ENCODE measurements at places on chromosomes 7 and 10.

DNA sequence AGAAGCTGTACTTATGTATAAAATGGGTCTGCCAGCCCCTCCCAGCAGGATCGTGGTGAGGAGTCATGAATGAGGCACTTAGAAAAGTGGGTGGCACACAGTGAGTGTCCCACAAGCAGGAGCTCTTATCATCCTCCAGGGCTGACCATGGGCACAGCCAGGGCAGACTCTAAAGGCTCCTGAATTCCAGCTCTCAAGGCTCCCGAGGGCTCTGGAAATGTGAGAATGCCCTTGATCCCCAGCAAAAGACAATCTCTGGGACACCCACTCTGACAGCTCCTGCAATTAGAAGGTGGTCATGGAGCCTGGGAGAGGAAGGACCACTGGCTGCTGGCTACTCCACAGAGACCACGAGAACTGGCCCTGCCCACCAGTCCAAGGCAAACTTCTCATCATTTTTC lies 1.6 kb downstream of the VSTM4 start:
- DNase-seq, result no peak

DNA sequence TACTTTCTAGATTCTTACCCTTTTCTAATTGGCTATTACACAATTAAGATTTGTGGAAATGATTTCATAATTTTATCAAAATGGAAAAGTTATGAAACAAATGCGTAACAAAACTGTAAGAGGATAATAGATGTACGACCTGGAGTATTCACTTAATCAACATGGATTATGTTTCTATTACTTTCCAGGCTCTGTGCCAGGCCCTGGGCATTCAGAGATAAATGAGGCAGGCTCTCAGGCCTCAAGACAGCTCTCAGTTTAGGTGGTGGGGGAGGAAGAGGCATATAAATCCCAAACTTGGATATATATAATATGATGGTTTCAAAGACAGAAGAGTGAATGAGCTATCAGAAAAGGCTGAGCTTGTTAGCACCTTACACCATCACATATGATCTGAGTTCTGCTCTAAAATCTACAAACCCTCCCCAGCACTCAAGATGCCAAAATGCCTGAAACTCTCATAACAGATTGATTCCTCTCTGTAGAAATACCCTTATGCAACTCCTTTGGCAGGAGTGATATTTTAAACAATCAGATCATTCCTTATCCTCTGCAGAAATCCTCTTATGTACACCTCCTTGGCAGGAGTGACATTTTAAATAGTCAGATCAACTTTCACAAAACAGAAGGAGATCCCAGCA lies 42.5 kb downstream of the ACBD5 start:
- DNase-seq, result no peak

DNA sequence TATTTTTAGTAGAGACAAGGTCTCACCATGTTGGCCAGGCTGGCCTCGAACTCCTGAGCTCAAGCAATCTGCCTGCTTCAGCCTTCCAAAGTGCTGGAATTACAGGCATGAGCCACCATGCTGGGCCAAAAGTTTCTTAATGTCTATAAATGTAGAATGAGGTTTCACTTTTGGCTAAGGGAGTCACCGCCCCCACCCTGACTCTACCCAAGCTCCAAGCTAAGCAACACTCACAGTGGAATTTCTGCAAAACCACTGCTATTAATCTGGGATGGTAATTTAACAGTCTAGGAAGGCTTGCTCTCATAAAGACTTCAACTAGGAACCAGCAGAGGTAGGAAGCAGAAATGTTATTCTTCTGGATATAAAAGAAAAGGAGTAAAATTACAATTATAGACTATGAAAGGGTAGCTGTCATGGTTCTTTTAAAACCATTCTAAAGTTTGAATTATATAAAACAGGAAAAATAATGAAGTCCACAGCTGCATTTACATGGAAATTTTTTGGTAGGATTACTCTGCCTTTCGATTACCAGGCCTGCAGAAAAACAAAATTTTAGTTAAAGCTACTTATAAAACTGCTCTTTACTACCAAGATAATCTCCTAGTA lies 211.6 kb downstream of the SFMBT2 start:
- DNase-seq, result no peak

DNA sequence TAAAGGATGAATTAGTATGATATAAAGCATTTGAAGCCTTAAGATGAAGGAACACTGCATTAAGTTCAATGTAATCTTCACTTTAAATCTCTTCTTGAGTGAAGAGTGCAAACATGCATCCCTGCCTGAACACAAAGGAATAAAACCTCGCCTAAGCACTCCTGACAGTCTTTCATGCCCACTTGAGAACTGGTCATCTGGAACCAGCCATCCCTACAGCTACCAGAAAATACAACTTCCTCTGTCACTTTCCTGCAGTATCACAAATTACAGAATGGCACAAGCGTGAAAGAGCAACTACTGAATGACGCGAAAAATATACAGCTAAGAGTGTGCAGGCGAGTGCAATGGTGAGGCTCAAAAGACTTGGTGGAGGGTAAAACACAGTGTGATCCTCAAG lies 1079.9 kb downstream of the CNTNAP2 start:
- DNase-seq, result no peak

DNA sequence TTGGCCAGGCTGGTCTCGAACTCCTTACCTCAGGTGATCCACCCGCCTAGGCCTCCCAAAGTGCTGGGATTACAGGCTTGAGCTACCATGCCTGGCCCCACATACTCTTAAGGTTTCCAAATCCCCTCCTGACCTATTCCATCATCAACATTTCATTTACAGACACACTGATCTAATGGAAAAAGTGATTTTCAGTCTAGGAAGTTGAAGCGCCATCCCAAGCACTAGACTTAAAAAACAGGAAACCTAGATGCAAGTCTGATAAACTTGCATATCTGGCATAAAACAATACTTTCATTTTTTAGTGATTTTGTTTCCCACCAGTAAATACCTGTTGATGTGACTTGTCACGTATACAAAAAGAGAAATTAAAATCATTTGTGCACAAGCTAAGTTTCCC lies 44.0 kb downstream of the DNMBP start:
- no peak for DNase-seq

GRCh38 chr7:74289659-74290552 lies 699 bp downstream of the CLIP2 start:
- DNase-seq, result no peak

GRCh38 chr7:46764100-46764936 lies 817.6 kb downstream of the TNS3 start:
- no peak for DNase-seq

Measured in stimulated activated CD8-positive, alpha-beta memory T cell treated with anti-CD3 and anti-CD28 coated beads, Interleukin-7, amount 100 ng/mL, for 1 hour (primary cell).